ENCODE measurements at places on chromosomes 4 and X.

DNA sequence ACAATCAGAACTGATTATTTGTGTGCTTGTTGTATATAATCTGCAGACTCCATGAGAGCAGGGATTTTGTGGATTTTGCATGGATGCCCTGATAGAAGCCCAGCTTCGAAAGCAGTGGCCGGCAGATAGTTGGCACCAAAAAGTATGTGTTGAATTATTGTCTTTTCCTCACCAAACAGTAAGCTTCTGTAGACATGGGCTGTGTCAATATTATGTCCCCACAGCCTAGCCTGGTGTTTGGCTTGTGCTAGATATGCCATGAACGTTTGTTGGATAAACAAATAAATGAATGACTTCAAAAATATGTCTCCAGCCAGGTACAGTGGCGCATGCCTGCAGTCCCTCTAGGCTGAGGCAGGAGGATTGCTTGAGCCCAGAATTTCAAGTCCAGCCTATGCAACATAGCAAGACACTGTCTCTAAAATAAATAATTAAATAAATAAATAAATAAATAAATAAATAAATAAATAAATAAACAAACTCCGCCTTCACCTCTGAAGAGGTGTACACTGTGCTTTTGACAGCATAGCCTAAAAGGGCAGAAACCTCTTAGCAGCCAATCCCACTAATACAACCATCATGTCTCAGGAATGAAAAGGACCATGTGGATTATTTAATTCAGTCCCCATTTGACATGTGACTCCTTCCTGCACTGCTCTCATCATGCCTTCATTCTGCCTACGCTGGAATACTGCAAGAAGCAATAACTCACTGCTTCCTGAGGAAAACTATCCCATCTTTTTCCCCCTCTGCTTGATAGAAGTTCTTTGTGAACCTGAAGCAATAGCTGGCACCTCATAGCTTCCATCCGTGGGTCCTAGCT lies 335.2 kb downstream of the FBXW7 start:
- DNase-seq: no peak

DNA sequence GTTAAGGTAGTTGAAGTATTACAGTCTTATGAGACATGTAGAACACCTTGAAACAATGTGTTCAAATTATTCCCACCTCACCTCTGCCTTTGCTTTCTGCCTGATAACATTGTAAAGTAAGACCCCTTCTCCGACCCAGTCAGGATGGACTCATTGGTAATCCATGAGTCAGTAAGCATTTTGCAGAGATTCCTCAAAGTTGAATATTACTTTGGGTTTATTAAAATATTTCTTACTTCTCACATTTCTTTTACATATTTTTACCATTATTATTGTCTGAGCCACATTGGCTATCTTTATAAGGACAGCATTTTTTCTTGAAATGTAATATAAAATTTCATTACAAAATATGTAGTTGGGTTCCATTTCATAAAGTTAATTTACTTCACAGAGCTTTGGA lies 201.6 kb downstream of the BMPR1B start:
- DNase-seq: no peak

- DNase-seq: no peak
These were observed 153.3 kb downstream of the IL15 start for GRCh38 chr4:141789716-141790115.

- no peak for DNase-seq
These were observed 286.9 kb downstream of the ZNF674 start for GRCh38 chrX:46258356-46258755.

DNA sequence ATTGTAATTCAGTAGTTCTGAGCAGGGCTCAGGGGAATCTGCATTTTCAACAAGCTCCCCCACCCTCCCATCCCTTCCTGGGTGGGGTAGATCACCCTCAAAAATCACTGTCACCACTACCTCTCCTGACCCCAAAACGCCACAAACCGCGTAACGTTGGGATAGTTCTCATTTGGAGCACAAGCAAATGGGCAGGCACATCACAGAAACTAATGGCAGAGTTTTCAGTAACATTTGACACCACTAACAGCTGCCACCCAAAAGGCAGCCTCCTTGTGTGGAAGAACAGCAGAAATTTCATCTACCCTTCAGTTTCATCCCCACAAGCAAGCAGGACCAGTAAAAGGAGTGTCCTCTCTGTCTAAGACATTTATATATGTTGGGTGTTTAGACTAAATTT lies 132.7 kb downstream of the PALLD start:
- no peak for DNase-seq

GRCh38 chr4:139253713-139254112 lies 26.3 kb downstream of the MGARP start:
- DNase-seq: no peak

- no peak for DNase-seq
These were observed 526.3 kb upstream of the FAM241A start for GRCh38 chr4:111618908-111619307.

- no peak for DNase-seq
These were observed 213 bp downstream of the NFKB1 start for GRCh38 chr4:102501447-102501696.

- no peak for DNase-seq
These were observed 38.1 kb downstream of the ABLIM2 start for GRCh38 chr4:8120501-8120900.

DNA sequence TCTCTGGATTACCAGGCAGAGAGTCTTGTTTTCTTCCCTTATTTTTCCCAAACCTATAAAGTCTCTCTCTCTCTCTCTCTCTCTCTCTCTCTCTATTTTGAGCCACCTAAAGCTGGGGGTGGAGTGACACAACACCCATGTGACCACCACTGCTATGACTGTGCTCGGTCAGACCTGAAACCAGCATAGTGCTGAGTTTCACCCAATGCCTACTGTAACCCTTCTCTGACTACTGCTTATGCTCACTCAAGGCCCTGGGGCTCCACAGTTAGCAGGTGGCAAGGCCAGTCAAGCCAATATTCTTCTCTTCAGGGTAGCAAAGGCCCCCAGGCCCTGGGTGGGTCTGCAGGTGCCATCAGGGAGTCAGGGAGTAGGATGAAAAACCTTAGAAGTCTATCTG lies 114.7 kb upstream of the ARMCX2 start:
- no peak for DNase-seq

GRCh38 chrX:22748093-22748999 lies 251.4 kb upstream of the DDX53 start:
- no peak for DNase-seq

- no peak for DNase-seq
These were observed 31.3 kb upstream of the GNRHR start for GRCh38 chr4:67785528-67785927.

DNA sequence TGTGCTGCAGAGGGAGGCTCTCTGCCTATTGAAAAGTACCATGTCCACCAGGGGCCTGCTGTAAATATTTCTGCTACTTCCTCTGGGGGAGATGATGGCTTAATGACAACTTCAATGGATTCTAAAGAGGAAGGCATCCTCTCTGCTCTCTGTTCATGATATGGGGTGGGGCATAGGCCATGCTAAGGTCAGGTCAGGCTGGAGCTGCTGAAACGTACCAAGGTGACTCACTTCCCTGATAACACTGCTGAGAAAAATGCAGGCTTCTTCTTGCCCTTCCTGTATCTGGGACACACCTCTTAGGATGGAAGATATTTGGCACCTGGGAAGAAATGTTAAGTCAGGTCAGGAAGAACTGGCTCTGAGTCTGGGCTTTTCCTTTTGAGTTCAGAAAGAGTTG lies 31.5 kb downstream of the HS3ST1 start:
- DNase-seq: no peak

- no peak for DNase-seq
These were observed 9.9 kb upstream of the ANAPC4 start for GRCh38 chr4:25367004-25367621.

DNA sequence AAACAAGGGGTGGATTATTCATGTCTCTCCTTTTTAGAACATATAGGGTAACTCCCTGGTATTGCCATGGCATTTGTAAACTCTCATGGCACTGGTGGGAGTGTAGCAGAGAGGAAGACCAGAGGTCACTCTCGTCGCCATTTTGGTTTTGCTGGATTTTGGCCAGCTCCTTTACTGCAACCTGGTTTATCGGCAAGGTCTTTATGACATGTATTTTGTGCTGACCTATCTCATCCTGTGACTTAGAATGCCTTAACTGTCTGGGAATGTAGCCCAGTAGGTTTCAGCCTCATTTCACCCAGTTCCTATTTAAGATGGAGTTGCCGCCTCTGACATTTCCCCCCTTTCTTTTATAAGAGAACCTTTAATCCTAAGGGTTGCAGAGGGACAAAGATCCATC lies 45.8 kb downstream of the MGST2 start:
- DNase-seq: no peak

DNA sequence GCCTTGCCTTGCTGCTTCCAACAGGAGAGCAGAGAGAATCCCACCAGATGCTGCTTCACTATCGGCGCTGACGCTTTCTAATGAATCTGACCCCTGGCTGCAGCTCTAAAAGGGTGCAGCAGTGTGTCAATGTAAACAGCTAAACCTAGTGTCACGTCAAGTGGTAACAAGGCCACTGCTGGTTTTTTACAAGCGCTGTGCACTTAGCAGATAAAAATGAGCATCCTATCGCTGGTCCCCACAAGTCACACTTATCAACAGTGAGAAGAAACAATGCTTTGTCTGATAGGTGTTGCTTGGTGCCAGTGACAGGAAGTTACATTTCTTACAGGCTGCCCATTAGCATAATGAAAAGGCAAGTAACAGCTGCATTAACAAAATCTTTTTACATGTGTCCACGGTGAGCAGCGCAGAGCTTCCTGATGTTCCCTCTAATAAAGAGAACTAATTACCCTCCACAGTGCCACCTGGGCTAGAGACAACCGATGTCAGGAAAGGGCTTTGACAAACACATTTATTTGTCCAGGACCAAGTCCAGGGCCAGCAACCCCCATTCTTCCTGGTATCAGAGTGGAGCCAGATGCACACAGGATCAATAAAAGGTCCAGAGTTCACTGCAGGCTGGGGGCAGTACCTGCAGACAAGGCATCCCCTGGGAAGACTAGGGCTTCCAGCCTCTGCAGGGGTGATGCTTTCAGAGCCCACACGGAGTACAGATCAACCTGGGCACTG lies 176.0 kb downstream of the MGST2 start:
- DNase-seq: no peak

GRCh38 chr4:41611124-41611838 lies 73.3 kb downstream of the LIMCH1 start:
- no peak for DNase-seq

DNA sequence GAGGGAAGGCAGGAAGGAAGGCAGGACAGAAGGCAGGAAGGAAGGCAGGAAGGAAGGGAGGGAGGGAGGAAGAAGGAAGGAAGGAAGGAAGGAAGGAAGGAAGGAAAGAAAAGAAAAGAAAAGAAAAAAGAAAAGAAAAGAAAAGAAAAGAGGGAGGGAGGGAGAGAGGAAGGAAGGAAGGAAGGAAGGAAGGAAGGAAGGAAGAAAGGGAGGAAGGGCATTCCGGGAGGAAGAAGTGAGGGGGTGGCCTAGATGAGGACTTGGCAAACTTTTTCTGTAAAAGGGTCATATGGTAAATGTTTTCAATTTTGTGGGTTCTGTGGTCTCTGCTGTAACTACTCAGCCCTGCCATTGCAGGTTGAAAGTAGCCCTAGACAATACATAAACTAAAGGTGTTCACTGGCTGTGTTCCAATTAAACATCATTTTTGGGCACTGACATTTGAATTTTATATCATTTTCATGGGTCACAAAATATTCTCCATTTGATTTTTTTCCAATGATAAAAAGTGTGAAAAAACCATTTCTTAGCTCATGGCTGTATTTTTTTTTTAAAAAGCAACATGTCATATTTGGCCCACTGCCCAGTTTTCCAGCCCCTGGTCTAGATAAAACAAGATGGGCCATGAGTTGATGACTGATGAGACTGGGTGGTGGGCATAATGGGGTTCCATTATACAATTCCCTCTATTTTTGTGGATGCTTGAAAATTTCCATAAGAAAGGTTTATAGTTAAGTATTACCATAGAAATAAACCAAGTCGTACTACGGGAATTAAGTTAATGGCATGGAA lies 3.1 kb downstream of the ZNF630 start:
- DNase-seq: no peak

Measured in stromal cell of bone marrow (primary cell).